Activated naive CD8-positive, alpha-beta T cell treated with anti-CD3 and anti-CD28 coated beads for 36 hours (primary cell): ENCODE measurements at places on chromosomes 2 and 18.

DNA sequence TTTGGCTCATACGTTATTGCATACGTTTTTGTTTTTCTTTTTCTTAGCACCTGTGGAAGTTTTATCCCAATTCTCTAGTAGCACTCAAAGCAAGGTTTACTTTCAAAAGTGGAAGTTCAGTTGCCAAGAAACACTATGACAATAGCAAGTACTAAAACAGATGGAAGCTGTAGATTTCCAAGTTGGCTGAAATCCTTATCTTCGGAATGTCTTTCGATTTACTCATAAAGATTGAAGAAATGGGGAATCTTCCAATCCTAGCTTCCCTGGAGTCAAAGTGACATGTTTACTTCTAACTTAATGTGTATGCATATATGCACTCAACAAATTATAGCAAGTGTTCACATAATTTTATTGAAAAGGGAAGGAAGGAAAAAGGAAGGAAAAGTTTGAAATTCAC is 307.4 kb downstream of the CTNNA2 start:
- no peak overlapping the region for H3K27ac ChIP-seq
- H3K4me1 ChIP-seq, result no peaks in the 10 kb centered on the region
- DNase-seq, result no peak
- H3K36me3 ChIP-seq, result no peaks in the 10 kb centered on the region
- no peaks in the 10 kb centered on the region for H3K27me3 ChIP-seq
- H3K4me3 ChIP-seq, result no peak overlapping the region

DNA sequence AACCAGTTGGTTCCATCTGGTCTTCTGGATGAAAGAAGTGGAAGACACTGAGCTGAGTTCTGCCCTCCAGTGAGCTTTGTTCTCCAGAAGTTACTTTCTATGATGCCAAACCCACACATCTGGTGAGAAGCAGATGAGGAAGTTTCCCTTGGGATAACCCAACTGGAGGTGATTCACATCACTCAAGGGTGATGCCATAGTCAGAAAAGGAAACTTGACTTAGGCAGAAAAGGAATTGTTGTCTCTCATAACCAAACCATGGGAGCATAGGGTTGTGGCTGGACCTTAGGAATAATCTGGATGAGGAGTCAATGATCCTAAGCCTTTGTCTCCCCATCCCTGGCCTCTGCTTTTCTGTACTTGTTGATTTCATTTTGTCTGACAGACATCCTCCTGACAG is 43.7 kb downstream of the CDC42EP3 start:
- peaks cover 13% of the 10 kb centered on the region for H3K36me3 ChIP-seq
- no peaks in the 10 kb centered on the region for H3K27me3 ChIP-seq
- no peak overlapping the region for H3K4me3 ChIP-seq
- no peak for DNase-seq
- peak overlapping the region; percentile 42 for H3K27ac ChIP-seq
- H3K4me1 ChIP-seq, result peaks cover 78% of the 10 kb centered on the region

DNA sequence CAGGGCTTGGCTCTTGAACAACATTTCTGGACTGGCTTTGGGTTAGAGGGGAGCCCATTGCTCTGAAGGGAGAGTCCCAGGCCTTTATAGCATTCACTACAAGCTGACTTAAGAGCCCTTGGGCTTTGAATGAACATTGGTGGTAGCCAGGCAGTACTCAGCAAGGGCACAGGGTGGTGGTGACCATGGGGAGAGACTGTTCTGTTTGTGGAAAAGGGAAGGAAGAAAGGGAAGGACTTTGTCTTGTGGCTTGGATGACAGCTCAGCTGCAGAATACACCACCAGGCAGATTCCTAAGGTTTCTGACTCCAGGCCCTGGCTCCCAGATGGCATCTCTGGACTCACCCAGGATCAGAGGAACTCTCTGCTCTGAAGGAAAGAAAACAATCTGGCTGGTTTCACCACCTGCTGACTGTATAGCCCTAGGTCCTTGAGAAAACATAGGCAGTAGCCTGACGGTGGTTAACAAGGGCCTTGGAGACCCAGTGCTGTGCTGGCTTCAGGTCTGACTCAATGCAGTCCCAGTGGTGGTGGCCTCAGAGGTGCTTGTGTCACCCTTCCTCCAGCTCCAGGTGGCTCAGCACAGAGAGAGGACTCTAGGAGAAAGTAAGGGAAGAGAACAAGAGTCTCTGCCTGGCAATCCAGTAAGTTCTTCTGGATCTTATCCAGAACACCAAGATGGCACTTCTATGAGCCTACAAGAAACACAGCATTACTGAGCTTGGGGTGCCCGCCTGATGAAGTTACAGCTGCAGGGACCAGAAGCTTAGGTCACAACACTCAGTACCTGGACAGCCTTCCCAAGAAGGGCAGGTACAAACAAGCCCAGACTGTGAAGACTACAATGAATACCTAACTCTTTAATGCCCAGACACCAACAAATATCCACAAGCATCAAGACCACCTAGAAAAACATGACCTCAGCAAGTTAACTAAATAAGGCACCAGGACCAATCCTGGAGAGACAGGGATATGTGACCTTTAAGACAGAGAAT is 16.4 kb upstream of the ABCB11 start:
- no peak overlapping the region for H3K27ac ChIP-seq
- H3K27me3 ChIP-seq, result peaks cover 3% of the 10 kb centered on the region
- H3K4me3 ChIP-seq, result no peak overlapping the region
- no peaks in the 10 kb centered on the region for H3K4me1 ChIP-seq
- H3K36me3 ChIP-seq, result no peaks in the 10 kb centered on the region
- DNase-seq, result no peak

DNA sequence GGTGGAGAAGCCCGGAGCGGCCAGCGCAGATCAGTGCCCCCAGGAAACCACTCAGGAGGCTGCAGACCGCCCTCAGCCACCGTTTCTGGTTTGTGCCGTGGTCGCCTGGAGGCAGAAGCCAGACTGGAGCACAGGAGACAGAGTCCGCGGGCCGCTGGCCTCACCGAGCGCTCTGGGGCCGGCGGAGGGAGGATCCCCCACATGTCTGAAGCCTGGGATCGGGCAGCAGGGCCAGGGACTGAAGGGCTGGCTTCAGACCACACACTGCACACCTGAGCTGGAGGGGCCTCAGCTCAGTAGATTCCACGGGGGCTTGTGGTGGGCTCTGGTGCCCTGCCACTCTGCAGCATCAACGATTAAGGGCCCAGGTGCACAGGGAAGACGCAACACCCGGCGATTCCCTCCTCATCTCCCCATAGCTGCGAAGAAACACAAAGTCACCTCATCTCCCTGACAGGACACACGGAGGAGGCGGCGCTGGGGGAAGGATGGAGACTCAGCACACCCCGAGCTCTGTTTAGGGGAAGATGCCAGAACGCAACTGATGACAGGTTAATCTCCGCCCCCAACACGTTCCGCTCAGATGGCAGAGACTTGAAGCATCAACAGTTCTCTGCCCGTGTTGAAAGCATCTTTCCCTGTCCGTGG is 408.1 kb downstream of the GALR1 start:
- H3K36me3 ChIP-seq, result no peaks in the 10 kb centered on the region
- DNase-seq, result no peak
- no peak overlapping the region for H3K27ac ChIP-seq
- no peak overlapping the region for H3K4me3 ChIP-seq
- H3K4me1 ChIP-seq, result no peaks in the 10 kb centered on the region
- peaks cover 3% of the 10 kb centered on the region for H3K27me3 ChIP-seq
